Kidney tubule cell (primary cell): ENCODE measurements at places on chromosomes 3 and 15.

GRCh38 chr3:151109286-151109800, 23.9 kb downstream of the MED12L start:
- DNase-seq: no peak

DNA sequence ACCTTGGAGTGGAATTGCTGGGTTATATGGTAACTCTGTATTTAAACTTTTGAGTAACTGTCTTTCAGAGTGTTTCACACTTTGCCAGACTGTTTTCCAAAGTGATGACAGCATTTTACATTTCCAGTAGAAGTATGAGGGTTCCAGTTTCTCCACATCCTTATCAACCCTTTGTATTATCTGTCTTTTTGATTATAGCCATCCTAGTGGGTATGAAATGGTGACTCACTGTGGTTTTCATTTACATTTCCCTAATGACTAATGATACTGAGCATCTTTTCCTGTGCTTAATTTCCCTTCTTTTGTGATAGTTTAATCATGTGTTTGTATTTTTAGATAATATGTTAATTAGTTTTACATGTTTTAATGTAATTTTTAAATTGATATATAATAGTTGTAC, 138.1 kb upstream of the DAZL start:
- peak; percentile 27 for DNase-seq

GRCh38 chr3:71625676-71626075, 42.1 kb upstream of the FOXP1 start:
- no peak for DNase-seq

GRCh38 chr3:22792533-22792932, 410.6 kb upstream of the UBE2E2 start:
- no peak for DNase-seq

GRCh38 chr15:100078511-100079220, 263.1 kb downstream of the ADAMTS17 start:
- peak; percentile 12 for DNase-seq

- no peak for DNase-seq
These were observed 20.5 kb downstream of the ATP8B4 start for GRCh38 chr15:50098545-50098944.

DNA sequence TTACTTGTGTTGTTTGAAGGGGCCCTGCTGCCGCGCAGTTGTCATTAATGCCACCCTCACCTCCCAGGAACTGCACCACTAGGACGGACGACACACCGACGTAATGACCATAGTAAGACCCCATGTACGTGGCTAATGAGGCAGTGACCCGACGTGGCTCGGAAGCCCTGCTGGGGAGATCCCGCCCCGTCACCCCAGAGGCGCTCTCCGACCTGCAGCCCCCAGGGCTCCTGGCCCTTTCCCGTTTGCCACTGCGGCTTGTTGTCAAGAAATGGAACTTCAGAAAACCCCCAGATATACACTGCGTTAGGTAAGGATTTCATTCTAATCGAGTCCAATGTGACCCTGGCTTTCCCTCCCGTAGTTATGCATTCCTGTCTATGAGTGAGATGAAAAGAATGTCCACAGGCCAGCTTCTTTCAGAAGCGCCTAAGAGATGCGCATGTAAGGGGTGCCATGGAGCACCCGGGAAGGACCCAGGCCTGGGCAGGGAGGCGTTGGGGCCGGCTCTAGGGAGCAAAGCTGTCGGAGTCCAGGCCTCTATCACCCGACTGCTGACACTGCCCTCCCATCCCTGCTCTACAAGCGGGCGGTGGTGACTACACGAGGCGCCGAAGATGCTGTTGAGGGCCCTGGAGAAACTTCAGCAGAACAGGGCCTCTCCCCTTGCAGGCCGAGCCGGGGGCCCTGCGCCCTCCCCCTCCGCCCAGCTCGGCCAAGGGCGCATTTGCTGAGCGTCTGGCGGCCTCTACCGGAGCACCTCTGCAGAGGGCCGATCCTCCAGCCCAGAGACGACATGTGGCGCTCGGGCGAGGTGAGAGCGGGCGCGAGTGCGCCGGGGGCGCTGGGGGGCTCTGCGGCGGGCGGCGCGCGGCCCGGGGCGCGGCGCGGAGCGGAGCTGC, at the start of gene GABRA5:
TSS of gene GABRA5 (plus strand) at position 765 of the 902 bp plus-strand sequence. CDS start 2,187 bp downstream, outside the sequence.
- peak; percentile 40 for DNase-seq

DNA sequence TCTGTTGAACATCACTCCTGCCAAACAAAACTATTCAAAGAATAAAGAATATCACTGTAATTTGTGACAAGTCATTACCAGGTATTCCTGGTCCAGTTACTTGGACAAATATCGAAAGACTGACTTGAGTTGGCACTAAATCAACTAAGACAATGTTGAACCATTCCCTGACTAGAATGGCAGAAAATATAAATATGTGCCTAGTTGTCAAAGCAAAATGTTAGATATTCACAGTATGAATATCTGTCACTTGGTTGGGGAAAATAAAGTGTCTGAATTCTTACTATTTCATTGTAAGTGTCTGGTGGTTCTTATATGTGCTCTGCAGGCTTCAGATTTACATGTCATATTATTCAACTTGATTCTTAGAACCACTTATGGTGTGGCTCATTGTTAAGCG, 470.2 kb downstream of the NAALADL2 start:
- no peak for DNase-seq

DNA sequence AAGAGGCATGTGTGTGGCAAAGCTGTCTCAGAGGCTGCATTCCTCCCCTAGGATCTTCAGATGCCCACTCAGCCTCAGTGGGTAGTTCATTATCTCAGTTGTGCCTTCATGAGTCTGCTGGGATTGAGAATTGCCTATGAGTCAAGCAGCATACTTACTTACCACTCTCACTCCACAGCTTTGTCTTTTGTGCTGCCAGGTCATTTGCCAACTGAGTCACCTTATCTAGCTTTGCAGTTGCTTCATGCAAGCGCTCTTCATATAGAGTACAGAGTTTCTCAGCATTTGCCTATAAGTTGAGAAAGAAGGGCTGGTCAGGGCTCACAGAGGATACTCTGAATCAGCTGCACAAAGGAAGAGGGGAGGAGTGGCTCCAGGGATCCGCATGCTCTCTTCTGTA, 89.5 kb downstream of the MYH15 start:
- DNase-seq: peak; percentile 87

DNA sequence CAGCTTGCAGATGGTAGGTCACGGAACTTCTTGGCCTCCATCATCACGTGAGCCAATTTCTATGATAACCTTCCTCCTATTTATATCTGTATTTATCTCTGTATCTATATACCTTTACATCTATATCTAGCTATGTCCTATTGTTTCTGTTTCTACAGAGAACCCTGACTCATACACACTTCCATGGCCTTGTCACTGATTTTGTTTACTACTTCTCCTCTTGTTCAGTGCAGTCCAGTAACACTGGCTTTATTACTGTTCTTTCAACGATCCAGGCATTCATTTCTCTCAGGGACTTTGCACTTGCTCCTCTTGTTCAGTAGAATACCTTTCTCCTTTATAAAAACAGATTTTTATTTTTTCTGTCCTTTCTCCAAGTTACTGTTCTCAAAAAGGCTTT, 937.0 kb upstream of the ALCAM start:
- DNase-seq: no peak

GRCh38 chr15:91424001-91424400, 323.9 kb downstream of the SV2B start:
- no peak for DNase-seq

DNA sequence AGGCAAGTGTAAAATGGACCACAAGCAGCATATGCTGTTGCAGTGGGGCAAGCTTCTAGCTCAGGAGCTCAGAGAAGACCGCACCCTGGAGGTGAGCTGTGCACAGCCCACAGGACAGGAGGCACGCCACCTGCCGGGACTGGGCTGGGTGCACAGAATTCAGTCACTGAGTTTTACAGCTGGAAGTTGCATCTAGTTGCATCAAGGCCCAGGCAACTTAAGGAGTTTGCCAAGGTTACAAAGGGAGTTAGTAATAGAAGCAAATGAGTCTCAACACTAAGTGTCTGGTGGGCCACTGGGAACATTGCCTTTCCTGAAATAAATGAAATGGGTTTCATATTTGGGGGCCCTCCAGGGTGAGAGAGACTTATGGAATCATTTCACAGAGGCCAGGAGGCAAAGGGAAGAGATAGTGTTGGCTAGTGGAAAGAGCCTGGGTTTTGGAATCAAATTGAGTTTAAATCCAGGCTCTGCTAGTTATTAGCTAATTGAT, 36.0 kb upstream of the TIMP4 start:
- peak; percentile 43 for DNase-seq

DNA sequence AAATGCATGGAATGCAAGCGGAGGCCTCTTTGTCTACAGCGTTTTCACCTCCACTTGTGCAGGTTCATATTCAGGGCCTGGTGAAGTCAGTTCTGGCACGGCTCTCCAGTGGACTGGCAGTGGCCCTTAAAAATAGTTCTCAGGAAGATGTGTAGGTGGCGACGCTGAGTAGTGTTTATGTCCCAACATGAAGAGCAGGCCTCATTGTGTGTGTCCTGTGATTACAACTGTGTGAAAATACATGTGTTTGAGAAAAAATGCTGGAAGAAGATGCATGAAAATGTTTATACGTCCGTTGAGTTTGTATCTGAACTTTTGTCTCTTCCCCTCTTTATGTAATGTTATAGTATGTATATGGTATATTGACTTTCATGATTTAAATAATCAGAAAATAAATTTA, 7.2 kb downstream of the LIPC start:
- DNase-seq: peak; percentile 71

- DNase-seq: no peak
These were observed 38.9 kb upstream of the NECTIN3 start for GRCh38 chr3:111032677-111033076.

DNA sequence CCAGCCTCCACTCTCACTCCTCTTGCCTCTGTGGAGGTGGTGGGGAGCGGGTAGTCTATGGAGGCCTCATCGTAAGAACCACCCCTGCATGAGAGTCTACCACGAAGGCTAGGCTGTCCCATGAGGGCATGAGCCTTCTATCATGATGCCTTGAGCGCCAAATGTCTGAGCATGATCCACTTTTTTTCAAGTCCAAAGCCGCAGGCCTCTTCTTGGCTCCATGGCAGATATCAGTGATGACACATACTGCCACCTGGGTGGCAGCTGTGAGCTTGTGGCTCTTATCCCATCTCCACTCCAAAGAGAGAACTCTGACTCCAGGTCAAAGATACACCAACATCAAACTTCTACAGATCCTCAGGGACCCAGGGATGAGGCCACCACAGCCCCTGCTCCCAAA, 13.5 kb downstream of the POC1A start:
- no peak for DNase-seq
